HAP-1 (cell line): ENCODE measurements at places on chromosomes 5 and 9.

GRCh38 chr5:55544341-55544740 is 9.6 kb upstream of the PLPP1 start:
- no peak for DNase-seq

DNA sequence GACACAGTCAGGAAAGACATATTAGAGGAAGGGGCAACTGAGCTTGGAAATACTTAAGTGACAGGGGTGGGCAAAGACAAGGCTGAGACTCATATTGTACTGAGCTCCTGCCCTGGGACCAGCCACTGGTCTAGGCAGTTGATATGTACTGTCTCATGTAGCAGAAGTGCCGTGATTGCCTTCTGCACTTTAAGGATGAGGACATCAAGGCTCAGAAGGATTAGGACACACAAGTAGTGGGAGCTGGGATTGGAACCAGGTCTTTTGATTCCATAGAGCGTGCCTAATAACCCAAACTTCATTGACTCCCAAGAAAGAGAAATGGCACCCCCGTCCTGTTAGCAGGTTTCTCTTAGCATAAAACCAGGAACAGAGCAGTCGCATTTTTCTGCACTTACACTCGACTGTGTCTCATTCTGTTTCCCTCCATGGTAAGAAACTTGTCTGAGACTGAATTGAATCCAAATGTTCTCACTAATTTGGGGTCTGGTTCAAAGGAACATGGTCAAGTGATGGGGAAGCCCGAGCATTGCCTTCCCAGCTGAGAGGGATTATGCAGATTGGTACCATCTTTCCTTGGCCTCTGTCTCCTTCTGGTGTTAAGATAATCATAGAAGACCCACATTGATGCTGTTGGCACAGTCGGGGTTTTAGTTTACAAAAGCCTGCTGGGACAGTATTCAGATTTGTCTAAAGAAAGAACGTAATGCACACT is 70.4 kb downstream of the ANGPTL2 start:
- no peak for DNase-seq

GRCh38 chr5:53446908-53447307 is 33.5 kb upstream of the FST start:
- DNase-seq: no peak

- DNase-seq: peak; percentile 62
Observed at GRCh38 chr5:163504079-163504931, 1.1 kb upstream of the MAT2B start.

GRCh38 chr5:52802974-52803336 is 15.2 kb downstream of the ITGA1 start:
- DNase-seq: no peak

- no peak for DNase-seq
Observed at GRCh38 chr5:158513490-158514318, 586.0 kb downstream of the EBF1 start.

- DNase-seq: no peak
Observed at GRCh38 chr5:53366245-53366644, 114.2 kb upstream of the FST start.
